Stimulated activated CD4-positive, alpha-beta T cell treated with anti-CD3 and anti-CD28 coated beads, Interleukin-4, amount 100 ng/mL, for 48 hours (primary cell): ENCODE measurements at places on chromosomes 2 and 18.

- no peak for DNase-seq
Measured at GRCh38 chr2:68230241-68231060, 21.9 kb downstream of the PPP3R1 start.

DNA sequence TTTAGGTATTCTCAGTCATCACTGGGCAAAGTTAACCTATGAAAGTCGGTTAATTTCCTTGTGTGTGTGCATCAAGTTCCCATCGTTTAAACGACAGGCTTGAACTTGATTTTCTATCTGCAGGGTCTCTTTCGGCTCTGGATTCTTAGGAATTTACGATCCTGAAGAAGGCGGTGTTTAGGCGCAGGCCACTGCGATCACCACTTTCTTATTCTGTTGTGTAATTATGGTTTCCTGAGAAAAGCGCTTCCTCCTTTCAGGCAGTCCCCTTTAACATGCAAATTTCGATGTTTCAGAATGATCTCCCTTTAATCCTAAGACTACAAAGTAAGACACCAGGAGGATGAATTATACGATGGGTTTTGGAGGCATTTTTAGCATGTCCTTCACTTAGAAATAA, 27.9 kb upstream of the MBP start:
- DNase-seq = no peak

DNA sequence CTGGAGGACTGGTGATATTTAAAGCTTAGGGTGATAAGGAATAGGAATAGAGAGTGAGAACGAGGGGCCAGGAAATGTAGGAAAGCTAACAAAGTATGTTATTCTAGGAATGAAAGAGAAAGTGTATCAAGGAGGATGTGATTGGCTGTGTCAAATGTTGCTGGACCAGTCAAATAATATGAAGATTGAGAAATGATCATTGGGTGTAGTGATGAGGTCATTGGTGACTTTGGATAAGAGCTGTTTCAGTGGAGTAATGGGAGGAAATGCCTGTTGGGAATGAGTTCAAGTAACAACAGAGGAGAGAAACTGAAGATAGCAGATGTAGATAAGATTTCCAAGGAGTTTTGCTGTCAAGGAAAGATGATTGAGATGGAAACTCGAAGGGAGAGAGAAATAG, 74.4 kb downstream of the UBE2E3 start:
- no peak for DNase-seq

DNA sequence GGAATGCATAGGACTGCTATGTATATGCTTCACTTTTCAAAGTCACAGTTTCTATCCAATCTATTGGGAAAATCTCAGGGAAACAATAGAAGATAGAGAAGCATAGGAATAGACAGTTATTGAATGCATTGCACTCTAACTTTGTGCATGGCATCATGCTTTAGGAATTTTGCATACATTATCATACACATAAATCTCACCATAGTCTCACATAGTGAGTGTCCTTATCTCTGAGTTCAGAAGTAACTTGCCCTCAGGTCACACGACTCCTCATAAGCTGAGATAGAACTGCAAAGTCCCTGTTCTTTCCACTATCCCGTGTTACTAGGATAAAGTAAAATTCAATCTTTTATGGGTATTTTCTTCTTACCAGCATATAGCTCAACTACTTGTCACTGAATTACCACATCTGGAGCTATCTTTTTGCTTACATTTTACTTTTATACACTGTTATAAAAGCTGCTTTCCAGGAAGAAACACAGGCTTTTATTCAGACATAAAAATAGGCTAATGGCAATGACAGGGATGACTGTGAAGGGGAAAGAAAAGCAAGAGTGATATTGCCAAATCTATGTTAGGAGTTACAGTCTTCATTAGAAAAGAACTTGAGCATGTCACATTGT, 666.9 kb downstream of the XIRP2 start:
- no peak for DNase-seq

DNA sequence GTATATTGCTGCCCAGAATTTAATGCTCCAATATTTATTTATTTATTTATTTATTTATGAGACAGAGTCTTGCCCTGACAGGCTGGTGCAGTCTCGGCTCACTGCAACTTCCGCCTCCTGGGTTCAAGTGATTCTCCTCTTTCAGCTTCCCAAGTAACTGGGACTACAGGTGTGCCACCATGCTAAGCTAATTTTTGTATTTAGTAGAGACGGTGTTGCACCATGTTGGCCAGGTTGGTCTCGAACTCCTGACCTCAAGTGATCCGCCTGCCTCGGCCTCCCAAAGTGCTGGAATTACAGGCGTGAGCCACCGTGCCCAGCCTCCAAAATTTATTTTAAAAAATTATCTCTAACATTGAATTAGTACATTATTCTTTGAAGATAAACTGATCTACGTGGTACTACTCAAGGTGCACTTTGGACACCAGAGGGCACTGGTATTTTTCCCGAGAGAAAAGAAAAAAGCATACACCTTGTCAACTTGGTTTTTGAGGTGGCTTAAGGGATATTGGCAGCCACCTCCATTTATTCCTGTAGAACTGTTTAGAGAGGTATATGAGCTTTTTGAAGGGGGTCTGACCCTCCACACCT, 1.4 kb upstream of the IDH1 start:
- no peak for DNase-seq

DNA sequence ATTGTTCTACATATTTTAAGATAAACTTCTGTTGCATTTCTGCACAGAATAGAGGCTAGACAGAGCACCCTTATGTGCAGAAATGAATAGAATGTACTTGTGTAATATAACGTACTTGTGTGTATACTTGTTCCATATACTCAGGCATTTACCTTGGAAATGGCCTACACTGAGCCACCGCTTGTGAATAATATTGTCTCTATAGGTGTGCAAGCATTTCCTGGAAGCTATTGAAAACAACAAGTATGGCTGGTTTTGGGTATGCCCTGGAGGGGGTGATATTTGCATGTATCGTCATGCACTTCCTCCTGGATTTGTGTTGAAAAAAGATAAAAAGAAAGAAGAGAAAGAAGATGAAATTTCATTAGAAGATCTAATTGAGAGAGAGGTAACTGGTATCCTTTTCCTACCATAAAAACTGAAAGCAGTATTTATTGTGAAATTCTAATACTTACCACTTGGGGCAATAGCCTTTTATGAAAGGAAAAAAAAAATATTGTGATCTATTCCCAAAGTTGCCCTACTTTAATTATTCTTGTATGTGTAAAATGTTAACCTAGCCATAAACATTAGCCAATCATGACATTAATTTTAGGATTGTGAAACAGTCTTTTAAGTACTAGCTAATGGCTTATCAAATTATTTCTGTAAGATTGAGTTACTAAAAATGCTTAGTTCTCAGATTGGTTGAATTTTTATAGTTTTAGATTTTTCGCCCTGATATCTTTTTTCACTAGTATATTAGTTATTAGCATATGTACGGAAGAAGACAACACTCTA, 18.0 kb downstream of the ZC3H15 start:
- DNase-seq = no peak

- no peak for DNase-seq
Measured at GRCh38 chr2:127599211-127599610, 46.7 kb upstream of the GPR17 start.

DNA sequence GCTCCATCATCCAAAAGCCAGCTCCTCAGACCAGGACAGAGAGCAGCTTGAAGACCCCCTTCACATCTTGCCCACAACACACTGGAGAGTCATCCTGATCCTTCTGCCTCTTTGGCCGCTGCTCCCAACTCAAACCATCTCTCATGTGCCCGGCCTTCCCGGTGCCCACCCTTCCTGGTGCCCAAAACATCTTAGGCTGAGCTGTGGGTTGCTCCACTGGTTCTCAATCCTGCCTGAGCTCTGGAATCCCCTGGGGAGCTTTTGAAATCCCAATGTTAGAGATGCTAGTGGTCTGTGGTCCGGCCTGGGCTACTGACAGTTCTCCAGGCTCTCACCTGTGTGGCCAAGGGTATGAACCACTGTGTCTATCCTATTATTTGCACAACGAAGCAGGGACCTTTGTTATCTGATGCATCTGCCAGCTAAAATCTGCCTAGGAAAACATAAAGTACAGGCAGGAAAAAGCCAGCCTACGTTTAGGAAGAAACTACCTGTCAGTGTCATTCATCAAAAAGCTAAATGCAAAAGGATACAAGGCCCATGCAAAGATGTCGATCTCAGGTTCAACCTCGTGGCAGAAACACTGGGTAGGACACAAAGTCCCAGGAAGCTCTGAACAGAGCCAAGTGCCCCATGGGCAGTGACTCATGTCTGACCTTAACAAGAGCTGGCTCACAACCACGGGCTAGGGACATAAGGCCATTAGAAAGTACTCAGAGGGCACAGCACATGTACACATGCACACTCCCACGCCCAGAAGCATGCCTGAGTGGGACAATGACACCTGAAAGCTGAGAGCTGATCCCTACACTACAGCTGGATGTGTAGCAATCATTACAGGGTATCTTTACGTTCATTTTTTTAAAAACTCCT, 30.8 kb downstream of the TBC1D8 start:
- DNase-seq = no peak

DNA sequence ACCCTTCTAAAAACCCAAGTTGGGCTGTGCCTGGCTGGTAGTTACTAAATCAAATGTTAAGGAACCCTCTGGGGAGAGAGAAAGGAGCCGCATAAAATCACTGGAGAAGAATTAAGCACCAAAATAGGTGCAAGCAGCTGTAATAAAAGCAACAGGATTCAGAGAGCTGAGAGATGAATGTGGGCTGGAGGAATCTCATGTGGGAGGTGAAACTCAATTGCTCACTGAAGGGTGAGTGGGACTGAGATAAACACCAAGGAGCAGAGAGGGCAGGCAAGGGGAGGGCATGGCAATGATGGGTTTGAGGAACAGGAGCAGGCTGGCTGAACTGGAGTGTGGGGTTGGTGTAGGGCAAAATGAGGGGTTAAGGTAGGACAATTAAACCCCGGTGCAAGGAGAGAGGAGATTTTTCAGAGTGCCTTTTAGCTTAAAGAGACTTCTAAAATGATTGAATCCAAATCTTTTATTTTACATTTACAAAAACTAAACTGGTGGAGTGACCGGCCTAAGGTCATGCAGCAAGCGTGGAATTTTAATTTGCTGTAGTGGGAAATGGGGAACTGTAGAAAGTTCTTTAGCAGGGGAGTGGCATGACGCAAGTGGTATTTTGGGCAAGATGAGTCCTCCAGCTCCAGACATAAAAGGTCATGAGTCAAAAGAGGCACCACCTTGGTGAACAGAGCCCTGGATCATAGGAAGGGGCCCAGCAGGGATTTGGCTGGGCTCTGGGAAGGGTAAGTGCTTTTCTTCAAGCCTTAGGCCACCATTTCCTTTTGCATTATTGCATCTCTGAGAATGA, 10.5 kb downstream of the PLB1 start:
- no peak for DNase-seq

GRCh38 chr2:221334481-221335218, 237.5 kb downstream of the EPHA4 start:
- DNase-seq = no peak

- no peak for DNase-seq
Measured at GRCh38 chr2:28620291-28620793, 124.5 kb downstream of the PLB1 start.

GRCh38 chr2:102282678-102283091, 28.7 kb upstream of the IL1RL1 start:
- no peak for DNase-seq

- DNase-seq = no peak
Measured at GRCh38 chr2:222613715-222614331, 42.1 kb downstream of the FARSB start.

DNA sequence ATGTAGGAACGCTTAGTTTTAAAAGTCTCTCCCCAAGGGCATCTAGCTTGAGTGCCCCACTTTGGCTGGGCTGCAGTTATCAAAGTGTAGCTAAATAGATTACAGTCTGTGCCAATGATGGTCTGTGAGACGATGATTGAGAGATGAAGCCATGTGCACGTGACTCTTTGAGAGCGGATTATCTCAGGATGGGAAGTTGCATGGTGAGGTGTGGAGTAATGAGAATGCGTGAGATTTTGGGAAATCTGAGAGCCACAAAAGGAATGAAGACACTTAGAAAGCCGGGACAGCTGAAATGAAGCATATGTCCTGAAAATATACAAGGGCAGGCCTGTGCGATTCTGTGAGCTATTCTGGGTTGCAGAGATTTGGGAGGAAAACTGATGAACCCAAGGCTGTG, 370.0 kb downstream of the TGIF1 start:
- DNase-seq = no peak

GRCh38 chr2:15023221-15023620, 390.7 kb downstream of the LRATD1 start:
- DNase-seq = no peak

- no peak for DNase-seq
Measured at GRCh38 chr2:25418944-25419677, 77.4 kb upstream of the DNMT3A start.

- DNase-seq = no peak
Measured at GRCh38 chr2:217092710-217093379, 233.0 kb upstream of the TNP1 start.

- DNase-seq = no peak
Measured at GRCh38 chr2:10873790-10874437, 37.8 kb upstream of the KCNF1 start.

- DNase-seq = no peak
Measured at GRCh38 chr2:120305937-120306490, 39.9 kb upstream of the INHBB start.

GRCh38 chr18:12855916-12856315, 28.1 kb downstream of the PTPN2 start:
- DNase-seq = no peak

DNA sequence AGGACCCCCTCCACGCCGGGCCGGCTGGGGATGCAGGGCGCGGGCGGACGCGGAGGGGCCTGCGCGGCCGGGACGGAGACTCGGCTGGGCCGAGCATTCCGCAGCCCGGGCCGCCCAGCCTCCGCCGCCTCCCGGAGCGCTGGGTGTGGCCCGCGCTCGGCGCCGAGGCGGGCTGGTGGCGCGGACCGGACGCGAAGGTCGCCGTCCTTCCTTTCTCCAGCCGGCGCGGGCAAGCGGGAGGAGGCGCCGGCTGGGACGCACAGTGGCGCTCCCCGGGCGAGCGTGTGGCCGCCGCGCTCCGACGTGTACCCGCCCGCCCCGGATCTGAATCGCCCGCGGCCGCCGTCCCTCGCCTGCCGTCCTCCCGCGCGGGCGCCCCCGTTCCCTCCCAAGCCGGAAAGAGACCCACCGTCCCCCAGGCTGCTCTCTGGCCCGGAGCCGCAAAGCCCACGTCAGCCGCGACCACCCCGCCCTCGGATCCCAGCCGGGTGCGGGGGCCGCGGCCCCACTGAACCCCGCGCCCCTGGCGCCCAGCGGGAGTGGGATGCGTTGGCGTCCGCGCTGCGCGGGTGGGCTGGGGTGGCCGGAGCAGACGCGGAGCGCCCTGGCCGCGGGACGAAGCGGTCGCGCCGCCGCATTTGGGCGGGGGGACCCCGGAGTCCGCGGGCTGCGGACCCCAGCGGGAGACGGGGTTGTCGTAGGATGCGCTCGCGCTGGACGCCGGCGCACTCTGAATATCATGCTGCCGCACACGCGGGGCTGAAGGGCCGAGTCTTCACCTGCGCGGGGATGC, 634 bp downstream of the SPATS2L start:
- DNase-seq = peak; percentile 10

- DNase-seq = no peak
Measured at GRCh38 chr2:72141032-72141645, 6.5 kb downstream of the CYP26B1 start.

GRCh38 chr2:84160453-84160852, 298.6 kb downstream of the SUCLG1 start:
- DNase-seq = no peak

GRCh38 chr18:37465958-37466357, 99.6 kb downstream of the CELF4 start:
- no peak for DNase-seq

GRCh38 chr2:151138507-151138906, 123.2 kb downstream of the RBM43 start:
- no peak for DNase-seq
